Pulmonary artery endothelial cell (primary cell): ENCODE measurements at places on chromosomes 4 and X.

- DNase-seq: no peak
Measured at GRCh38 chr4:85399270-85399669, 75.7 kb upstream of the ARHGAP24 start.

- DNase-seq: no peak
Measured at GRCh38 chr4:152165846-152166245, 370.0 kb downstream of the FBXW7 start.

- DNase-seq: no peak
Measured at GRCh38 chr4:81965454-81965853, 408.3 kb downstream of the HNRNPD start.

DNA sequence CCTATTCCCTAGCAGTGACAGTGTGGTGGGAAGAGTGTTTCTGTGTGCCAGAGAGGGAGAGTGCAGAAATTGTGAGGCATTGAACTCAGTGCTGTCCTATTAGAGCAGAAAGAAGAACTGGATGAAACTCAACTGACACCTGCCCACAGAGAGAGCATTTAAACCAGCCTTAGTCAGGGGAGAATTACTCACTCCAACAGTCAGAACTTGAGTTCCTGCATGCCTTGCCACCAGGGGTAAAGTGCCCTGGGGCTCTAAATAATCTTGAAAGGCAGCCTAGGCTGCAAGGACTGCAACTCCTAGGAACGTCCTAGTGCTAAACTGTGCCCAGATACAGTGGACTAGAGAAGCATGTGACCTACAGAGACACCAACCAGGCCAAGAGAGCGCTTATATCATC is 12.8 kb downstream of the CYSLTR1 start:
- no peak for DNase-seq

- no peak for DNase-seq
Measured at GRCh38 chrX:32408389-32408788, 803.0 kb downstream of the DMD start.

GRCh38 chr4:38678078-38678477 is 14.1 kb downstream of the KLF3 start:
- peak; percentile 40 for DNase-seq

DNA sequence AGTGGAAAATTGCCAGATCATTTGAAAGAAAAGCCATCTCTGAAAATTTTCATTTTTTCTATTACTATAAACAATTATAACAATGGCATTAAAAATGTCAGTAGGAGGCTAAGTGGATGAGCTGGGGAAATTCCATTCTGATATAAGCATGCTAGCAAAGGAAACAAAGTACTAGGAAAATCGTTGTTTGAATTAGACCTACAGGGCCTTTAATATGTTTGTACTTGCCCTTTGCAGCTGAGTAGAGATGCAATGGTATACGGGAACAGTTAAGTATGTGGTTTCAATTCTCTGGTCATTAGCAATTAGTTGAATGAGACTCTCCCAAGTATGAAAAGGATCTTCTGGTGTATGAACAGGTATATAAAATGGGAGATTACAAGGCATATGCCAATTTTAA is 452.2 kb downstream of the PCDH11X start:
- no peak for DNase-seq

DNA sequence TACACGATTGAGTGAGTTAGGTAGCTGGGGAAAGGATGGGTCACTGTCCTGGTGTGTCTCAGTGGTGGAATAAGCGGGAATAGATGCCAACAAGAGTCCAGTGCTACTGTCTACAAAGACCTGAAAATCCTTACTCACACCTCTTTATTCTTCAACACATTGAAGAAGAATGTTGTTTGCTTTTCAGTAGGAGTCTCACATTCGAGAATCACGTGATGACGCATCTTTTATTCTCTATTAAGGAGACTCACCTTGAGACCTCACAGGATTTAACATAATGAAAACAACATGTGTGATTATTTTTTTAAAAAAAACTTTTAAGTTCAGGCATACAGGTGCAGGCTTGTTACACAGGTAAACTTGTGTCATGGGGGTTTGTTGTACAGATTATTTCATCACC is 75.2 kb downstream of the CD38 start:
- DNase-seq: no peak

- DNase-seq: no peak
Measured at GRCh38 chrX:130170752-130171445, 863 bp upstream of the RAB33A start.

DNA sequence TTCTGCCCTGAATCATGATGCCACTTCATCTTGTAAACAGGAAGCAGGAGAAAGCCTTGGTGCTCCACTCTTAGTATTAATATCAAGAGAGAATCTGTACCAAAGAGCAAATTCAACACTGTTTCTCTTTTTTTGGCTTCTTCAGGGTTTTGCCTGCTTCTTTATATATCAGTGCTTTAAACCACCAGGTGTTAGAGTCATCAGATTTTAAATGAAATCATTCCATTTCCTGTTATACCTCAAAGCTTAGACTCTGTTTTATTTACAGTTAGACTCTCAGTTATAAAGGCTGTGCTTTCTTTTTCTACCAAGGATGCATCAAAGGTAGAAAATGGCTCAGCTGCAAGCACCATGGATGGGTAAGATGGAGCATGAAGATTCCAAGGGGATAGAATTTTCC is 350.9 kb downstream of the CAMK2D start:
- no peak for DNase-seq

DNA sequence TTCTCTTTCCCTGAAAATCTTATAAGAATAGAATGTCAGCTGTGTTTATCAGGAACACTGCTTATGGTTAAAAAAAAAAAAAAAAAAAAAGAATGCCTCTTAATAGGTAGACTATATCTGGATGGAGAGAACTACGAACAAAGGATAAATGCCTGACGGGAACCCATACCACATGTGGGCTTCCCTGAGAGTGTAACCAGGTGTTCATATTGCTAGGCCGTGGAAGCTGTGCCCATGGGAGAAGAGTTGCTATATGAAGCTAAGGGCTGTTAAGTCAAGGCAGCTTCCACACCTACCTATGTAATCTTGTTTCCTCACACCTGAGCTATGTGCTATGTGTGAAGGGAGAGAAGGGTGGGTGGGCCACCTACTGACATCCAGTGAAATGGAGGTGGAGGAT is 27.3 kb downstream of the TMEM184C start:
- DNase-seq: no peak

- peak; percentile 57 for DNase-seq
Measured at GRCh38 chr4:22179124-22179874, 230.7 kb upstream of the KCNIP4 start.

GRCh38 chr4:20724915-20725314 is 24.7 kb downstream of the PACRGL start:
- no peak for DNase-seq

DNA sequence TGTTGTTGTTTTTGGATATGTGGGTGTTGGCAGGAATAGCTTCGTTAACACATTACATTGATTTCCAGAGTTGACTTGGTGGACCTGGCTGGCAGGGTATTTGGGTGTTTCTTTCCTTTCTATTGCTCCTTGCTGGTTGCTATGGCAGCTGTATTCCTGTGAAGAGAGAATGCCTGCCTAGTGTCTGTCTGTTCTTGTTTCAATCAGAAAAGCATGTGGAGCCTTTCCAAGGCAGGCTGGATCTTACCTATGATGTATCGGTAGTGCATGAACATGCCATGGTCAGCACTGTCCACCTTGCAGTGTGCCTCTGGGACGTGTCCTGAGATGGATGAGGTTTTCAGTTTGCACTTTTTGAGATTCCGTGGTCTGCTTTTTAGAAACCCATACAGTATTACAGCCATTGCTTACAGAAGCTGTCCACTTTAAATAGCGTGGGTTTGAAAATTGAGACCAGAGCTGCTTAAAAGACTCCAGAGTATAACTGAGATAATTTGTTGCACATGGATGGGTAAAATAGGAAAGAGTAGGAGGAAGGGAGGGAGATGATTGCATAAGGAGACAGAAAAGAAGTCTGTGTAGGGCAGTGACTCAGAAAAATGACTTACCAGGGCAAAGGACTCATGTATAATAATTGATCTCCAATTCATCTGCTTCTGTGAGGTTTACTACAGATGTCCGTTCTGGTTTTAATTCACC is 20.0 kb upstream of the AADAT start:
- no peak for DNase-seq

GRCh38 chr4:141158219-141158618 is 24.9 kb upstream of the RNF150 start:
- no peak for DNase-seq

GRCh38 chr4:178387756-178388155 is 945.5 kb upstream of the AGA start:
- DNase-seq: no peak

DNA sequence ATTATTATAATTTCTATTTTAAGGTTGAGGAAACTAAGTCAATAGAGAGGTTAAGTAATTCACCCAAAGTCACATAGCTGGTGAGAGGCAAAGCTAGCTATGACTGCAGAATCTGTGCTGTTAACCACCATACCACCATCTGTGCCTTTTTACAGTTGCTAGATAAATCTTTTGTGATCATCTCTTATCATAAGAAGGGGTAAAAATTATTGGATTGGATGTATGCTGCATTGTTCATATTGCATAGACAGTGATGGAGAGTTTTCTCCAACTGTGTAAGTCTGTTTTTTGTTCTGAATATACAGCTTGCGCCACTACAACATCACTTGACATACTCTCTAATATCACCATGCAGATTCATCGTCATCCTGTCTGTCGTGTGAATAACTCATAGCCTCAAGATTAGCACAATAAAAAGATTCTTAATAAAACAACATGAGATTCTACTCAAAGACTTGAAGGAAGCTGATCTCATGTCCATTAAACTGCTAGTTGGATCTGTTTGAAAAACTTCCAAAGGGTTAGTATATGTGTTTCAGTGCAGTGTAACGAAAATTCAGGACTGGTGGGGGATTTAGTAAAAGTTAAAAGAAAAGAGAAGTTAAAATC is 495.9 kb downstream of the SPRY1 start:
- no peak for DNase-seq

GRCh38 chrX:13053171-13053570 is 8.8 kb upstream of the FAM9C start:
- no peak for DNase-seq

DNA sequence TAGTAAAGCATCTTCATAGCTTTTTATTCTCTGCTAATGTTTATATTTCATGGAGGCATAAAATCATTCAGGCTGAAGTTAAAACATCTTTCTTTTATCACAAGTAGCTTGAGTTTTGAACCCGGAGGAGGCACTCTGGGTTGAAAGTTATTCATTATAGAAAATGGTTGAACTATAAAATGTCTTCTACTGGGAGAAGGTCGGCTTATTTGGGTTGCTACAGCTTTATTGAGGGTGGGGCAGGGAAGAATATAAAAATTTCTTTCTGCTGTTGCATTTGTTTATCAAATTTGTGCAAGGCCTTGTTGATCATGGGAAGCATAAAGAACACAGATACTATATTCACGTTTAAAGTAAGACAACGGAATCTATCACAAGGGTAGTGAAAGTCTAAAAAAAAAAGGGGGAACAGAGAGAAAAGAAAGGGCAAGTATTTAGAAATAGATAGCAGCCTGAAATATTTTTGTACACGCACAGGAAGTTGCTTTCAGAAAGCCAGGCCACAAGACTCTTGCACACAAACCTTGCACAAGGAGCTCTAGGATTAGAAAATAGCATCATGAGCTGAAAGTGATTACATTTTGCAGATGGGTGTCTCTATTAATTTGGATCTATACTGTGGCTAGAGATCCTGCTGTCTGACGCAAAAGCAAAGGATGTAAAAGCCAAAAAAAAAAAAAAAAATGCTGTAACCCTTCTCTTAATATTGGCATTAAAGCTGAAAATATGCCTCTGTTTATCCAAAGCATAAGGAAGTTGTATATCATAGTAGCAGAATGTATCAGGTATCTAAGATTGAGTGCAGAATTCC is 37.2 kb upstream of the FAM9C start:
- DNase-seq: no peak

DNA sequence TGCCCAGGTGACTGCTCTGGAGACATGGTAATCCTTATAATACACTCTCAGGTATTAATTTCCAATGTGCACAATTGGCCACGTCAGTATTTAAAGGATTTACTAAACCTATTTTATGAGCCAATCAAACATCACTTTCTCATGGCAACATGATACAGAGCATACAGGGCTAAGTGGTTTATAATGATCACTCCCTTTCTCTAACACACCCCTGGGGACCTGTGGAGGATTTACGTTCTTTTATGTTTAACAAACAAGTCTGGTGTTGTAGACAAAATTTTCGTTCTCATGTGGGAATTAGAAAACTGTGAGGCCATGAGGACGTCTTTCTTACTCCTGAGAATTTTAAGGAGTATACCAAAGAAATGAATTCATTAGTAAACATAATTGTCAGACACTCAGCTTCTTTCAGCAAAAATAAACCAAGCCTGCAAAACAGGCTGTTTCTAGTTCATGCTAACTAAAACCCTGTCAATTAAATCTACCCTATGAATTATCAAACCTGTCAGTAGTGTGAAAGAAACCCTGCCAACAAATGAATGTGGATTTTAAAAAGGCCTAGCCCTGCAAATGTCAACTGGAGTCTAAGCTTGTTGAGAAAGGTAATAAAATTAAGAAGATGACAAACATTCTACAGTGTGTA is 155.8 kb downstream of the PDGFC start:
- DNase-seq: no peak

GRCh38 chr4:152810715-152811287 is 31.0 kb downstream of the ARFIP1 start:
- no peak for DNase-seq

DNA sequence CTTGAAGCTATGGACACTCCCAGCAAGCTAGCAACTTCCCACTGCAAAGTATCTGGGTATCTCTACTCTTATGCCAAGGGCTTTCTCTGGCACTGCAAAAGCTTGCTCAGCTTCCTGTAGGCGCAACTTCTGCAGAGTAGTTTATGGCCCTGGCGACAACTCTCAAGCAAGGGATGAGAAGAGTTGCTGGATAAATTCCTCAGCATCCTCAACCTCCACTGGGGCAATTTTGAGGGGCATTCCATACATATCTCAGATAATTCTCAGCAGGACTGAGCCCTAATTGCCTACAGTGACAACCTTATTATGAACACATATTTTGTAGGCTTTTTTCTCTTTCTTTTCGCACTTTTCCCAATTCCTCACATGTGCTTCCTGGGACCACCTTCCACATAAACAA is 31.2 kb upstream of the TAB3 start:
- DNase-seq: no peak

DNA sequence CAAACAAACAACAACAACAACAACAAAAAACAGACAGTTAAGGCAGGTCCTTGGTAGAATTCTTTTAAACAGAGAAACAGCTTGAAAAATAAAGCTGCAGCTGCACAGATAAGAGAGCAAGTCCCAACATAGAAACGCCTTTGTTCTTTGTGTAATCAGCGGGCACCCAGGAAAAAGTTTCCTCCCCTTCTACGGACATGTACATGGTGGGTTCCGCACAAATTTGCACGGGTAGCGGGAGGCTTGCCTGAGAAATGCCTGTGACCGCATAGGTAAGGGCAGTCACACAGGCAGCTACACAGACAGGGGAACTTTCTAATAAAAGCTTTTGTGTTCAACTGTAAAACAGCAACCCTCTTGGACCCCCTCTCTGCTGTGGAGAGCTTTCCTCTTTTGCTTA is 25.7 kb upstream of the CT47A1 start:
- DNase-seq: no peak

DNA sequence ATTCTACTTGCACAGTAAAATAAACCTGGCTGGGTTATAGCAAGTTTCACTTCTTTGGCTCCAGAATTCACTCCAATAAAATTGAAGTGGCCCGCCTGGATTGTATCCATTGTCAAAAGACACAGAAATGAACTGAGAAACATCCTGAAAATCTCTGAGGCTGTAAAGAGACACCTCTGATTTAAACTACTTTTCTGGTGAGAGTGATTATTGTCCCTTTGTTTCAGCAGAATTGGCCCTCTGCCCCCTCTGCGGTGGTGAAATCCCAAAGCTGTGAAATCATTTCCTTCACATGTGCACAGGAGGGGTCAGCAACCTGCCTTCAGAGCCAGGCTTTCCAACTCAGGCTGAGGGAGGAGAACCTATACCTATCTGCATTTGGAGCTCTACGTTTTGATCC is 23.0 kb downstream of the GAB3 start:
- peak; percentile 66 for DNase-seq
